ENCODE measurements at places on chromosomes 7 and 10.

DNA sequence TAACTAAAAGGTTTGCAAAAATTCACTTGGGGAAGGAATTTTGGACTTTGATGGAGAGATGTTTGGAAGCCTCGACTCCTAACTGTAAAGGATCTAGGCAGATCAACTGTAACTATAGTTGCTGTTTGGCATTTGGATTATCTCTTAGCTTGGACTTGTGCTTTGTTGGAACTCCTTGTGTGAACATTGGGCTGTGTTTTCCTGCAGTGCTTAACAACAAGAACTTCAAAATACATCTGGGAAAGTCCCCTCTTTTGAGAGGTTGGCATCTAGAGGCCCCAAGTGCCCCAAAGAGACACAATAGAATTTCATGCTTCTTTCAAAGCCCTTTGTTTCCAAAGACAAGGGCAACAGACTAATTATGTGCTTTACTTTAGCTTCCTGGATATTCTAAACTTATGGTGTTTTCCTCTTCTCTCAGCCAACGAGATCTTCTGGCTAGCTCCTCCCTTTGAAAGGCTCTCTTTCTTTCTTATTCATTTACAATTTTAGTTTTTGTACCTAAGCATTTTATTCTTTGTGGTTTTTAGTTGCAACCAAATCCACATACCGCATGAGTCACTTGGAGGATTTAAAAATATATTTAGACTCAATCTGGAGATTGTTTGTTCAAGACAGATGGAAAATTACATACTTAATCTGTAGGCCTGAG is 11.6 kb downstream of the ABCA13 start:
- DNase-seq = no peak

GRCh38 chr10:95121904-95122303 is 52.6 kb upstream of the CYP2C8 start:
- DNase-seq = no peak

DNA sequence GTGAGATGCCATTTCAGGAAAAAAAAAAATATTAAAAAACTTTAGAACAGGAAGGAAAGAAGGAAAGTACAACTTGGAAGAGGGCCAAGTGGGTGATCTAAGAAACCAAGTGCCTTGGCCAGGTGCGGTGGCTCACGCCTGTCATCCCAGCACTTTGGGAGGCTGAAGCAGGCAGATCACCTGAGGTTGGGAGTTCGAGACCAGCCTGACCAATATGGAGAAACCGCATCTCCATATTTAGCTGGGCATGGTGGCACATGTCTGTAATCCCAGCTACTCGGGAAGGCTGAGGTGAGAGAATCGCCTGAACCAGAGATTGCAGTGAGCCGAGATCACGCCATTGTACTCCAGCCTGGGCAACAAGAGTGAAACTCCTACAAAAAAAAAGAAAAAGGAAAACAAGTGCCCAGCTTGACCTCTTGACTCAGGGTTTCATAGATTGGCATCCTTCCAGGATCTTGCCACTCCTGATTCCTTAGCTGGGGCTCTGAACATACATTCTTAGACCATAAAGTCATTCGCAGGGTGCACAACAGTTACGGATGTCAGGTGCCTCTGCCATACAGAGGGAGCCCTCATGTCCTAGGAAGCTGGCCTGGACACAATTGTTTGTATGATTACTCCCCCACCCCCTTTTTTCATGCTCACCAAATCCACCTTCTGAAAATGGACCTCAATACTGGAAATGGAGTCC is 2.1 kb upstream of the GUSB start:
- no peak for DNase-seq

DNA sequence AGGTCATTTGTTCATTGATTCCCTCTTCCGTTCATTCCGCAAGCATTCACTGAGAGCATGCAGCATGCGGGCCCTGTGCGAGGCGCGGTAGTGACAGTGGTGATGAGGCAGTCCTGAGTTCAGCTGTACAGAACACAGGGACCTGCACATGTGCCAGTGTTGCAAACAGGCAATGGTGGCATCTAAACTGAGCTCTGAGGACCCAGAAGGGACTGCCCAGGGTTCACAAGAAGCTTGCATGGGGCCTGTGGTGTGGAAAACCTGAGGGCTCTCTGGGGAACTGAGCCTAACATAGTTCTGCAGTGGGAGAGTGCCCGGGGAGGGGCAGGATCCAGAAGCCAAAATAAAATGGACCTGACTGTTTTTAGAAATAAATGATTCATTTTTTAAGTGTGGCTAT is 13.2 kb downstream of the ZNF488 start:
- DNase-seq = no peak

DNA sequence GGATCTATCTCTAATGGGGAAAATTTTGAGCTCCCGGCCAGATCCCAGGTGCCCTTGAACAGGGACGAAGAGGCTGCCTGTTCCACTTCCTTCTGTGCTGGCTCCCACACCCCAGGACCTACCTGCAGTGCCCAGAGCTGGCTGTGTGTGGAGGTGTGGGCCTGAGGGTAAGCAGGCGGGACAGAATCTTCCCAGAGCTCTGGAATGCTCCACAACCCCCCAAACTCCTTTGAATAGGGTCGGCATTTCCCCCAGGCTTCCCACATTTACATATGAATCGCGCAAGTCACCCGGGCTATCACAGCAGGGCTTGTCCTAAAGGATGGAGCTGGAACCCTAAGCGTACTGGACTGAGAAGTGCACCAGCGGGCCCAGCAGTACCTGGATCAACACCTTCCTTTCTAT is 95.9 kb downstream of the DNMBP start:
- no peak for DNase-seq

DNA sequence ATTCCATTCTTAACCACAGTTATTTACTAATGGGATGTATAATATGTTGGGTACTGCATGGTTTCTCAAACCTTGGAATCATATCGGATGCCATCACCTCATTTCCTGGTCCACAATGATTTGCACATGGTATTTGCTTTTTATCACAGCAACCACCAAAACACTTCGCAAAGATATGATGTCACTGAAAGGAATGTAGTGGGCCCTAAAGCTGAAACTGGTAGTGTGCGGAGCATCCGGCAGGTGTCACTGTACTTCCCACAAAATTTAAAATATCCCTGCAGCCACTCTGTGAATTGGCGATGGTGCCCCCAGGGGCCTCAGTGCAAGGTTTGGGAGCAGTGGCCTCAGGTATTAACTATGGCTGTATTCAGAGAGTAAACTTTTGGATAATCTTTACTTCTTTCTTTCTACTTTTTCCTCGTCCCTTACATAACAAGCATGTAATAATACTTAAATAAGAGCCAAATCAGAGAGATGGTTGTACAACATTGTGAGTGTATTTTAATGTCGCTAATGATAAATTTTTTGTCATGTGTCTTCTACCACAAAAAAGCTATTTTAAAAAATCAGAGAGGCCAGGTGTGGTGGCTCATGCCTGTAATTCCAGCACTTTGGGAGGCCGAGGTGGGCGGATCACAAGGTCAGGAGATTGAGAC is 66.2 kb downstream of the FAM241B start:
- no peak for DNase-seq

DNA sequence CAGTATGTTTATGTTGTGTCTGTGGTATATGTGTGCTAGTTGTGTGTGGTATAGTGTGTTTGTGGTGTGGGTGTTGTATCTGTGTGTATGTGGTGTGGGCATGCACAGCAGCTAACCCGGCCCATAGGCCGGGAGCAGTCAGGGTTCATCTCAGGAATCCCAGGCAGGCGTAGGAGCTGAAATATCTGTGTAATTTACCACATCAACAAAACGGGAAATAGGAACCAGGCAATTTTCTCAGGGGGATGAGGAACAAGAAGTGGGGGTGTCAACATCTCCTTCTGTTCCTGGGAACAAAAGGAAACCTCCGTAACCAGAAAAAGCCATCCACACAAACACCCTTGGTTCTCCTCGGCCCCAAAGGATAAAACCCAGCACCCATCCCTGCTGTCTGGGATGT is 24.5 kb upstream of the ZNF488 start:
- no peak for DNase-seq

GRCh38 chr7:107392830-107393229 is 77.0 kb upstream of the GPR22 start:
- no peak for DNase-seq

- no peak for DNase-seq
Measured at GRCh38 chr10:87053577-87054181, 33.6 kb downstream of the FAM25A start.

DNA sequence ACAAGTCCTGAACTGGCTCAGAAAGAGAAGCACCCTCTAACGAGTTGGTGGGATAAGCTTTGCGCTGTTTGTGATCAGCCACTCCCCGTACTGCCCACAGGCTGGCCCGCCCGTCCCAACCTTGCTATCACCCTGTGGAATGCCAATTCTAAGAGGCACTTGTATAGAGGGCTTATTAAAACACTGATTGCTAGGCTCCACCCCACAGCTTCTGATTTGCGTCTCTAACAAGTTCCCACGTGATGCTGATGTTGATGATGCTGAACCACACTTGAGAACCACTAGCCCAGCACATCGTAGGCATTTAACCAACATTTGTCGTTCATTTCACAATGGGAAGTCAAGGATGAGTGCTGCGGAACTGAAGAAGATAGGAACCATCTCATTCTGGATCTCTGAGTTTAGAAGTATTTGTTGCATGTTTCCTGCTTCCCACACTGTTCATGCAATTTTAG is 12.7 kb upstream of the GSAP start:
- no peak for DNase-seq

DNA sequence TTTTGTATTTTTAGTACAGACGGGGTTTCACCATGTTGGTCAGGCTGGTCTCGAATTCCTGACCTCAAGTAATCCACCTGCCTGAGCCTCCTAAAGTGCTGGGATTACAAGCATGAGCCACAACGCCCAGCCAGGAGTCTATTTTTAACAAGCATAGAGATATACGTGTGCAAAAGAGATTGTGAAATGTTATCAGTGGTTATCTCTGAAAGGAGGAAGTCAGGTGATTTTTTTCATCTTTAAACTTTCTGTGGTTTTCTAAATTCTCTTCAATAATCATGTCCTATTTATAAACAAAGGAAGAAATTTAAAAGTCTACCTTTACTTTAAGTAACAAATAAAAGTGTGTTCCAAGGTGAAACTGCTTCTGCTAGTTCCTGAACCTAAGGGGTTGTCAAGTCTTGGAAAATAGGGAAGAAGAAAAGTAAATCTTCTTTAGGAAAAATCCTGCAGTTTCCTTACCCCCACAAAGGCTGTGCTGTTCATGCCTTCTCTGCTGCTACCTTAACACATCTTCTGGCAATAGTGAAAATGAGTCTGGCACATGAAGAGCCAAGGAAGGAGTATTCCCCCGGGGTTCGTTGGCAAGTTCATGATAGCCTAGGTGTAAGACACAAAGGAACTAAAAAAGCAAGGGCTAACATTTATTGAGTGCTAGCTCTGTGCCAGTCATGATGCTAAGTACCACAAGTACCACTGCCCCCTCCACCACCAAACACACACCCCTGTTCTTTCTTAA is 51.1 kb downstream of the CYP26A1 start:
- no peak for DNase-seq

DNA sequence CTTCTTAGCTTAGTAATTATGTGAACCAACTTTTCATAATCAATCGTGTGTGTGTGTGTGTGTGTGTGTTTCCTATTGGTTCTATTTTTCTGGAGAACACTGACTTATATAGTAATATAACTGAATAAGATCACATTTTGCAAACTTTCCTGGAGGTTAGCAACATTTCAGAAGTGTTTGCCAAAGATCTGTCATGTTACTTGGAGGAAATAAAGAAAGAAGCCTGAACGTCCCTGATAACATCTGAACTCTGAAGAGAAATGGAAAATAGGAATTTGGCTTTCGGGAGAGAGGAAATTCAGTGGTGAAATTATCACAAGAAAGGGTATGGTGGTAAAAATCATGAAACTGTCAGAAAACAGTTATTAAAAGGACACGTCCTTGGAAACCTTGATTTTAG is 984.4 kb upstream of the AUTS2 start:
- DNase-seq = no peak

- no peak for DNase-seq
Measured at GRCh38 chr7:81506609-81507008, 263.2 kb downstream of the HGF start.

DNA sequence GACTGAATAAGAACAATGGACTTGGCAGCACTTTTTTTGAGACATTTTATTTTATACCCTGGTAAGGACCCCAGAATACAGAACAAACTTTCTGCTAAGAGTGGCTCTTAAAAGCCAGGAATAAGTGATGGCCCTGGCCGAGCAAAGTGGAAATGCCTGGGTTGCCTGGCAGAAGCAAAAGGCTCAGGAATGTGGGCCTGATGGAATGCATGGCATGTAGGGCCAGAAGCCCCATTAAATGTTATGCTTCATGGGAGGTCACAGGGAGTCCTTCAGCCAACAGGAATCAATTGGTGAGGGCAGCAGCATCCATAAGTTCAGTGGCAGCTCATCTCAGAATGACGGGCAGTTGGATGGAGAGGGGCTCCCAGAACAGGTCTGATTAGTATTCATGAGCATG is 301.5 kb upstream of the CACNA2D1 start:
- DNase-seq = no peak

GRCh38 chr7:27071622-27072390 is 24.0 kb downstream of the HOXA1 start:
- no peak for DNase-seq

- no peak for DNase-seq
Measured at GRCh38 chr10:75948583-75948982, 517.2 kb downstream of the LRMDA start.

- DNase-seq = no peak
Measured at GRCh38 chr7:107593025-107593410, 13.0 kb downstream of the BCAP29 start.

DNA sequence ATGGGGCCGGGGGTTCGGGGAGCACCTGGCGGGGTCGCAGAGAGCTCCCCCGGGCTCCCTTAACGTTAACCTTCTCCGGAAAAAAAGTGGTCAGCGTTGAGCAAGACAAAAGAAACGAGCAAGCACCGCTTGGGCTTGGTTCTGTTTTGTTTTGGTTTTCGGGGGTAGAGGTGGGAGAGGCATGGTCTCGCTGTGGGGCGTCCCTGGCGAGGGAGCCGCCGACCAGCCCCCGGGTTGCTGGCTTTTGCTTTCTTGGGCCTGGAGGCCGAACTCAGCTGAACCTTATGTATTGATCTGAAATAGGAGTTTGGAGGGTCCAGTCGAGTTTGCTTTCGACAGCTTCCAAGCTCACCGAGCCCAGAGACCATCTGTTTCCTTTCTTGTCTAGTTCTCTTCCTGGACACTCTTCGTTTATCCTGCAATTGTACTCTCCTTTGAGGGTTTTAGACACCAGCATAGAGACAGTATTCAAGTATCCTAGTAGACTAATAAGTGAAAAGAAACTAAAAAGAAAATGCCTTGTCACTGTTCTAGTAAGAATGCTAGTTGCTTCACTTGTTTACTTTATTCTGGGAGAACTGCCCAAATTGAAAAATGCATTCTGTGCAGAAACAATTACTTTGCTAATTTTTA is 980 bp downstream of the FHIP2A start:
- DNase-seq = no peak

DNA sequence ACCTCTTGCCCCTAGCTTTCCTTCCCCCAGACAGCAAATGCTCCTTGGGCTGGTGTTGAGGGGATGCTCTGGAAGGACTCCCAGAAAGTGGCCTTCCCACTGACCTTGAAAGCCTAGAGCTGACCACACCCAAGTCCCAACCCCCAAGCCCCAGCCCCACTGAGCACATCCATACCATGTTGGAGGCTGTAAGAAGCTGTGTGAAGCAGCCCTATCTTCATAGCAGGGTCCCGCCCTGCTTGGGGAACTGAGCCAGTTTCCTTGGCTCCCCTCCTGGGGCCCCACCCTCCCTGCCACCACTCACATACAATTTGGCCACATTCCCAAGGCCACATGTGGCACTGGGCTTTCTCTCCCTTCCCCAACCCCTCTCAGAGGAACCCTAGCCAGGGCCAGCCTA is 72.3 kb upstream of the CACUL1 start:
- no peak for DNase-seq

All from NCI-H1436 treated with DMSO at 0.1 percent for 48 hours (cell line).